ENCODE measurements at places on chromosomes 7 and 10.

DNA sequence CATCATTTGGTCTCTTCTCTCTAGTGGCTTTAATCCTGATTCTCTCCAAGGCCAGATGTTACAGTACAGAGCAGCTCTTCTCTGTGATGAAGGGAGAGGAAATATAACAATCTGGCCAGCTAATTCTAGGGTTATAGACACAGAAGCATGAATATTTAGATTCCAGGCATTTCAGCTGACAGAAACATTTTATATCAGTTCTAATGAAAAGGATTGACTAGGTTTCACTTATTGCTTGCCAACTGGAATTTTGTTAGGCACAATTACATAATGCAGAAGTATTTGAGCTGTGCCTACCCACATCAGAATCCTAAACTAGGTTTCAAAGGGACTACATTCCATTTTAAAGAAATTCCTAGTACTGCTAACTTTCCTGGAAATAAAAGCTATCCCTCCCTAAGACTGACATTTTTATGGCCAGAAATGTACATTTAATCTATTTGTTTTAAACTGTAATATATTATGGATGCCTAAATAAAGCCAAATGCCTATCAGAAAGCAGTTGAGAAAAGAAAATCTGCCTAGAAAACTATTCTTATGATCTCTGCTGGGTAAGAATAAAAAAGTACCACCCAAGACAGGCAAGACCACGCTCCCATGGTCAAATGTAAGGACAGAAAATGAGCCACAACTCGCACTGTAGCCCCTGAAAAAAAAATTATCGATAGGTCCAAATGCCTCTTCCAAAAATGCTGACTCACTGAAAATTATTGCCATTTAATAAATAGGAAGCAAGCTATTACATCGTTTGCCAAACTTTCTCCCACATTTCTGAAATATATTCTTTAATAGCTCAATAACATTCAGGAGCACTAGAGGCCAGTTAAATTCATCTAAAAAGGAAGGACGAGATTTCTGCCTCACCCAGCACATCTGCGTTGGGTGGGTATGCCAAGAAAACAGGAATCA lies 498.1 kb downstream of the KCNMA1 start:
- no peak for DNase-seq

DNA sequence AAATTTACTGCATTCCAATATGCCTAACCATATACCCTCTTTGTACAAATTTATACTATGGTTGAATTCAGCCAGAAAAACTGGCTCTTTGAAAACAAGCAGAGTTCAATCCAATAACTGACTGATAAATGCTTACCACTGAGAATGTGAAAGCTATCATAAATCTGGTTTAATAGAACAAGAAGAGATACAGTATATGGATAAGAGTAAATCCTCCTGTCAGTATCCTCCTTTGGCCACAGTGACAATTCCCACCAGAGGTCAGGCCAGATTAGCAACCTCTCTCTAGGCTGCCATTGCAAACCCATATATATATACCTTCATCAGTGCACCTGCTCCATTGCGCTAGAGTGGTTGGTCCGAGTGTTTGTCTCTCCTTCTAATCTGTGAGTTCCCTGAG lies 647.2 kb downstream of the GRM8 start:
- no peak for DNase-seq

GRCh38 chr10:99369126-99369525 lies 40.0 kb downstream of the CNNM1 start:
- DNase-seq = no peak

- DNase-seq = no peak
Measured at GRCh38 chr10:43170491-43170890, 32.2 kb downstream of the CSGALNACT2 start.

GRCh38 chr7:146115851-146116520 lies 615 bp upstream of the CNTNAP2 start:
- no peak for DNase-seq

- no peak for DNase-seq
Measured at GRCh38 chr10:71259815-71260501, 47.6 kb downstream of the UNC5B start.

DNA sequence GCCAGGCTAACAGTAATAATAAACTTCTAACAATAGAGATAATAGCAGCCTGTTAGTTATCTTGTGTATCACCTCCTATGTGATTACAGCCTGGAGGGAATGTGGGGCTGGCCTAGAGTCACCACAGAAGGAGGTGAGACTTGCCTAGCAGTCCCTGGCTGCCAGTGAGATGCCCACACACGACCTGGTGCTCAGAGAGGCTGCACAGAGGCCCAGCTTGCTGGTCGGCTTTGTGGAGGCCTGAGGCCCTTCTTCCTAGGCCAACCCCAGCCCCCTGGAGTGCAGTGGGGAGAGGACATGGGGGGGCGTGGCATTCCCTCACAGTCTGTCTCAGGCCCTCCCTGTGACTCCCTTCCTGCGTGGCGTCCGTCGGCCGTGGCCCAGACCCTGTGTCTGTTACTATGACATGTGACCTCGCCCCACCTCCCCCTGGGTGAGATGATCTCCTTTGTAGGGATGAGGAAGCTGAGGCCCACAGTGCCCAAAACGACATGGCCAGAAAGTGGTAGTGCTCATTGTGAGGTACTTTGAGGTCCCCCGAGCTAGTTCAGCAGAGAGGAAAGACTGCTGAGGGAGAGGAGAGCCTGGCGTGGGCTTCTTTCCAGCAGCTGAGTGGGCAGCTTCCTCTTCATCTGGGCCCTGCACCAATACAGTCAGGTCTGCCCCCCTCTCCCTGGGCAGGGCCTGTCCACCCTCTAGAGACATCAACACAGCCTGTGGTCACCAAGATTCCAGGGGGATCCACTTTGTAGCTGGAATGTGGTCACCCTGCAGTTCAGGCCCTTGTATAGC lies 29.7 kb downstream of the UNC5B start:
- DNase-seq = no peak

DNA sequence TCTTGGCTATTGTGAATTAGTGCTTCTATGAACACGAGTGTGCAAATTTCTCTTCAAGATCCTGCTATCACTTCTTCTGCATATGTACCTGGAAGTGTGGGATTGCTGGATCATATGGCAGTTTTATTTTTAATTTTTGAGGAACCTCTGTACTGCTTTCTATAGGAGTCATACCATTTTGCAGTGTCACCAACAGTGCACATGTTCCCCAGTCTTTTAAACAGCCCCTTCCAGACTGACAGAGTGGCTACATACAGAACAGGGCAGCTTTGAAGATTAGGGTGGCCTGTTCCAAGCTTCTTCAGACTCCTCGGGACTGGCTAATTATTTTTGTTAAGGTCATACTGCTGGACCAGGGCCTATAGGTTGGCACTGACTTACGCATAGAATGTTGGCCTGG lies 82.9 kb downstream of the AUTS2 start:
- DNase-seq = no peak

DNA sequence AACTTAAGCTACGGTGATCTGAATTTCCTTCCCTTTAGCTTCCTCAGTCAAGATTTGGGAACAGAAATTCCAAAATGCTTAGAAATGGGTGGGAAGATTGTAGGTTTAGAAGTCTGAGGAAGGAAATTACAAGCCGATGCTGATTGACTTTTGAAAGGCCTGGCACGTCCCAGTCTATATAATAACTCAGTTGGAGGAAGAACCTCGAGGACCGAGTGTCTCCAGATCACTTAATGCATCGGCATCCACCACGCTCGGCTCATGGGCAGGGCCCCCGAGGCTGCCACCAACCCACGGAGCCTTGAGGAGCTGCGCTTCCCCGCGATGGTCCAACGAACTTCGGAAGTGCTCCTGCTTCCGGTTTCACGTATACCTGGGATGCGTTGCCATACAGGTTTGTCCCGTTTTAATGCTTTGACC lies 10.4 kb upstream of the SP8 start:
- DNase-seq = no peak

DNA sequence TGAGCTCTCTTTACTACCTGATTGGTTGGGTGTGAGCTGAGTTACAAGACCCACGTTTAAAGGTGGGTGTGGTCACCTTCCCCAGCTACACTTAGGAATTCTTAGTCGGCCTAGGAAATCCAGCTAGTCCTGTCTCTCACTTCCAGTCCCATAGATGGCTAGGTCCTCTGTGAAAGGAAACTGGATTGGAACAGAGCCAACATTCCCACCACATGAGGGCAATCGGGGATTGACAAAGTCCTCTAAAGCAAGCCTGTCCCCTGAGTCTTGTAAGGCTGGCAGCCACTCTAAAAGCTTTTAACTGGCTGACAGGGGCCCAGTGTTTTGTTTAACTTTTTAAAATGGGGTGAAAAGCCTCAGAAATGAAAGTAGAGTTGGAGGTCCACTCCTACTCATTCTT lies 15.1 kb upstream of the CROT start:
- DNase-seq = no peak

GRCh38 chr7:114930829-114931655 lies 9.1 kb downstream of the MDFIC start:
- no peak for DNase-seq

DNA sequence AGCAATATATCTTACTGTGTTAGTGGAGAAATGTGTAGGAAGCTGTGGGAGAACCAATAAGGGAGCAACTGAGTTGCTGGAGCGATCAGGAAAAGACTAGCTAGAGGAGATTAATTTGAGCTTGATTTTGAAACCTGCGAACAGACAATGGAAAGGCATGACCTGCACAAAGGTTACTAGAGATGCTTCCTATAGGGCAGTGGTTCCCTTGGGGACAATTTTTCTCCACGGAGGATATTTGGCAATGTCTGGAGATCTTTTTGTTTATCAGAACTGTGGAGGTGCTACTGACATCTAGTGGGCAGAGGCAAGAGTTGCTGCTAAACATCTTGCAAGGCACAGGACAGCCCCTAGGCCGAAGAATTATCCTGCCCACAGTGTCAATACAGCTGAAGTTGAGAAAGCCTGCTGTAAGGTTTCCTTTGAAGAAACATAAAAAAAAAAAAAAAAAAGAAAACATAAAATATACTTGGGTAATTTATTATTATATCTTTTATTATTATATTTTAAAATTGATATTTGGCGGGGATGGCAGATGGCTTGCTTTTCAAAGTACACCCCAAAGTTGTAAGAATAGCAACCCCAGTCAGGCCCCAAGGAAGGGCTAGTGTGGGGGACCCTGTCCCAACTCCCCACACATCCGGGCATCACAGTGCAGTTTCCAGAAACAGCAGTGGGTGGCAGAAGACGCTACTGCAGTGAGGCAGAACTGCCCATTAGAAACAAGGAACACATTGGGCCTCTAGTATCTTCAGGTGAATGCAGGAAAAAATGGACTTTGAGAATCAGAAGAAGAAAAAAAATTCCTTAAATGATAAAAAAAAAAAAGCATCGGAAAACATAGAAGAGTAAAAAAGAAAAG lies 481.6 kb downstream of the SH2D4B start:
- DNase-seq = no peak

- DNase-seq = no peak
Measured at GRCh38 chr7:24724451-24725190, 32.6 kb downstream of the GSDME start.

GRCh38 chr10:24168258-24169170 lies 40.4 kb upstream of the KIAA1217 start:
- no peak for DNase-seq

DNA sequence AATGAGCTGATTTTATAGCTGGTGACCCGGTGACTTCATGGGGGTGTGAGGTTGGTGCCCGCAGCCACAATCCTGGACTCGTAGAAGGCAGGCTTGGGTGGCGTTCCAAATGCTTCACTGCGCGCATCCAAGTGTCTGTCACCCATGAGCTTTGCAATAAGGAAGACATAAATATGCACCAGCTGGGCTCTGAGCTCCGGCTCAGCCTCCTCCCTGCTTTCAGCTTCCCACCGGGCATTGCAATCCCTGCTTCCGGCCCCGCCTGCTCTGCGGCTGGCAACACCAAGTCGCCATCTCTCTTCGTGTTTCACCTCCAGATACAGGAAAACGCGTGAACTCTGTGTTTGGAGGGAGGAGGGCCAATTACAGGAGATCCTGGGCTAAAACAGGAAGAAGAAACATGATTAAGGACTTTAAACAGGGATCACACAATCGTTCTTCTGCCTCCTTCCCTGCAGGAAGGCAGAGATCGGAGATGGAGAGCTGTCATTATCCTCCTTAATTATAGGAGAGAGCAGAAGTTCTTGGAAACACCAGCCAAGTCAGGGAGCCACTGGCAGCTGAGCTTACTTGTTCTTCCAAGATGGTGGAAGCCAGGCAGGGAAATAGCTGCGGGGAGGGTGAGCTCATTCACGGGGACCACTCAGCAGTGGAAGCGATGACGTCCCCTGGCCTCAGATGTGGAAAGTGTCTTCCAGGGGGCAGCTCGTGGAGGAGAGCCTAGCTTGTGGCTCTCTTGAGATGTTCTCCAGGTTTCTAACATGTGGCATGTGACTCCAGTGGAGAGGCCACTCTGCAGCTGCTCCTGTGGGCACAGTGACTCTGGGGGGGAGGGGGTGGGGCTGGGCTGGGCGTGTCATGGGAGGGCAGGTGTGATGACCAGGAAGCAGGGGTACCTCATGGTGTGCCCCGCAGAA lies 134.9 kb downstream of the CAMK1D start:
- no peak for DNase-seq

DNA sequence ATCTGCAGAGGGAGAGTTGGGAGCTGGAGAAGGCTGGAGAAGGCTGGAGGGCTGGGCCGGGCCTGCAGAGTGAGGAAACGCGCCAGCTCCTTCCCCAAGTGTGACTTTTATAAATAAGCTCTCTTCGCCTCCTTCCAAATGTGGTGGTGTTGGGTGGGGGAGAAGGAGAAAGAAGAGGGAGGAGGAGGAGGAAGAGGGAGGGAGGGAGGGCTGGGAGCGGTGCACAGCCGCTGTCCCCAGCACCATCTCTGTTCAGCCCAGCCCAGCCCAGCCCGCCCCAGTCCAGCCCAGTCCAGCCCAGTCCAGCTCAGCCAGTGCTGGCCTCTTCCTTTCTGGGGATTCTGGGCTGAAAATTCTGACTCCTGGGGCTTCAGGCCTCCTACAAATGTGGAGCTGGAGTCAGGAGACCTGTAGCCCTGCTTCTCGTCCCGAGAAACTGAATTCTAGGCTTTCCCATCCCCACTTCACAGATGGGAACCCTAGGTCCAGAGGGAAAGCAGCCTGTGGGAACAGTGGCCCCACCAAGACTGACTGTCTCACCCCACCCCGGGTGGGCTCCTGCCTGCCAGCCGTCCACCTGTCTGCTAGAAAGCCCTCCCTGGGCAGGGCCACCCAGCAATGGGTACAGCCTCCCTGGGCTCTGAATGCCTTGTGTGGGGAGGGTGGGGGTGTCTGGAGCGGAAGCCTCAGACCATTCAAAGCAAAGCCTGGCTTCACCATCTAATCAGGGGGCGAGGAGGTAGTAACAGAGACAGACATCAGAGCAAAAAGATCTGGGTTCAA lies 2.3 kb downstream of the STX1A start:
- DNase-seq = no peak

GRCh38 chr10:129755621-129756020 lies 208.5 kb downstream of the EBF3 start:
- DNase-seq = no peak
